Left ventricle myocardium superior (tissue), 1 donor: ENCODE measurements at places on chromosomes 5 and 9.

DNA sequence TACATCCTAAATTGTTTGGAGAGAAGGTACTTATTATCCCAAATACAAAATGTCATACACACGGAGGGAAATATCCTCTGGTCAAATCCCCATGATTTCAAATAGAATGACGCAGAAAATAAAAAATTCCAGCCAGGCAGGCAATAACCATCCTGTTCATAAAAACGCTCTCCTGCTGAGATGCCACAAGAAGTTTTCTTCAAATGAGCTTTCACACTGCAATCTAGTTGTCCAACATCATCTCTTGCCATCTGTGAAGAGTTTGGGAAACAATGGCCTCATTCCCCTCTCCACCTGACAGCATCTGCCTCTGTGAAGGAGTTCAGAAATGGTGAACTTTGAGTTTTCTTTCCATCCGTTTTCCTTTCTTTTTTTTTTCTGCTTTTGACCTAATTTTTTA, 83.3 kb upstream of the SLC30A5 start:
- no peak for DNase-seq

DNA sequence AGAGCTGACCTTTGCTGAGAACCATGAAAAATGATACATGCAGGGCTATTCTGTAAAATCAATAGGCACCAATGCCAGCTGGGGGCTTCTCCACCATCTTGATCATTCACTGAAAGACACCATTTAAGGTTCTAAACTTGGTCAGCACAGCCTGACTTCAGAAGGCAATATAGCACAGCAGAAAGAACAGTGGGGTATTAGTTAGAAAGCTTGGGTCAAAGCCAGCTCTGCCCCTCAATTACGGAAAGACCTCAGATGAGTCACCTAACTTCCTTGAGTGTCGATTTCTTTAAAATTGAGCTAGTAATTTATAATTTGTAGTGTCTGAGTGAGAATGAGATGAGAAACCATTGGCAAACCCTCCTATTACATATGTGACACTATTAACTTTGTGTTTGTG, 3.4 kb downstream of the TNC start:
- DNase-seq = no peak

DNA sequence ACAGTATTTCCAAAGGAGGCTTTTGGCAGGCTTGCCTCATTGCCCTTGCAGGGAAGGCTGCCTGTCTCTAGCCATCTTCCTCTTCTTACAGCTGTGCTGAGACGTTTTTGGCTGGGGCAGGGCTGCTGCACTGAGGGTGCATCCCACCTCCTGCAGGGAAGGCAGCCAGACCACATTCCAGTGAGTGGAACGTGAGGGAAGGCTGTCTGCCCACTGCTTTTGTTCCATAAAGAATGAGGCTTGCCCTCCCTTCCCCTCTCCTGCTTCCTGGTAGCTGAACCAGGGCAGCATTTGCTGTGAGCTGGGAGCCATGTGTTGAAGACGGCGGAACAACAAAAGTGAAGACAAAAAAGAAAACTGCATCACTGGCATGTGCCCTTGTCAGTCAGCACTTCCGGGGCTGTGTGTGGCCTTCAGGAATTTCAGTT, 16.8 kb downstream of the MGAT1 start:
- peak; percentile 48 for DNase-seq

DNA sequence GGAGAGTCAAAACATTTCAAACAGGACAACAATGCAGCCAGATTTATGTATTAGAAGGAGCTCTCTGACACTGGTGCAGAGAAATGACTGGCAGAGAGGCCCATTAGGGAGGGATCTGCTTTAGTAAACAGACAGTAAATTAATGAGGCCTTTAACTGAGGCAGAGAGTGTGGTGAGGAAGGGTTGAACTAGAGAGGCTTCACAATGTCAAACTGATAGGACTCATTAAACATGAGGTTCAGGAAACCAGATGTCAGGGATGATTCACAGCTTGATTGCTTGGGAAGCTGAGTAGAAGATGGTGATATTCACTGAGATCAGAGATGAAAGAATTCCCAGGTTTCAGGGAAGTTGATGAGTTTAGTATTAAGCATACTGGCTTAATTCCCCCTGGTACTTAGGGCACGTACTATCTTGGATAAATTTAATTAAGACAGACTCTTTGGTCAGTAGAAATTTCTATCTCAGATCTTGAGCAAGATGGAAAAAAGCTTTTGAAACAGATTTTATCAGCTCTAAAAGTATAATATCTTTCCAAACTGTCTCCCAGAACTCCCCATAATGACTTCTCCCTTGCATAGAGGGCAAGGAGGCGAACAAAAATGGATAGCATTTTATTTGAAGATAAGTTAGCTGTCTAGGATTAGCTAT, 8.6 kb upstream of the MUSK start:
- no peak for DNase-seq

- DNase-seq = no peak
Measured at GRCh38 chr5:146794326-146795029, 84.1 kb downstream of the PPP2R2B start.

- no peak for DNase-seq
Measured at GRCh38 chr5:142191776-142192175, 83.2 kb downstream of the NDFIP1 start.

DNA sequence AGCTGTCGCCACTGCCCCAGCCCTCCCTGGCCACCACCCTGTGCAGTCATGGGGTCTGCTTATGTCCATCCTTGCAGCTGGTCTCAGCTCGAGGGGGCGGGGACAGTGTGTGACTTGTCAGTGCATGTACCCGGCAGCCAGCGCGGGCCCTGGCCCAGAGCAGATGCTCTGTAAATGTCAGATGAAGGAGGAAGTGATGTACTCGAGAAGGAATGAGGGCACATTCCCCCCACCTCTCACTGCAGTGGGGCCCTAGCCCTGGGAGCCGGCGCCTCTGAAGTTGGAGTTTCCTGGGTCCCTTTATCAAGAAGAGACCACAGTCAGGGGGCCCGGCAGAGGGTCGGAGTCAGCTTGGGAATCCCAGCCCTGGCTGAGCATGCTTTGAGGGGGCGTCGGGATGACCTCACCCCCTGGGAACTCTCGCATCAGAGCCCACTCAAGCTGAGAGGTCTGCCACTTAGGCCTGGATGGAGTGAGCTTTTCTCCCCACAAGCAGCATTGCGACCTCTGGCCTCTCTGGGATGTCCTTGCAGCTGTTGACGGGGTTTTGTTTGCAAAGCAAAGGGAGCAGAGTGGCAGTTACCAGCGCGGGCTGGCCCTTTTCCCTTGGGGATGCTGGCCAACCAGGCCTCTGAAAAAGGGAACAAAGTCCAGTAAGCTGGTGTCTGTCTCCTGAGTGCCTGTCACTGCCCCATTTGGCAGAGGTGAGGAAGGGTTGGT, 19.0 kb downstream of the NEURL1B start:
- DNase-seq = peak; percentile 94

DNA sequence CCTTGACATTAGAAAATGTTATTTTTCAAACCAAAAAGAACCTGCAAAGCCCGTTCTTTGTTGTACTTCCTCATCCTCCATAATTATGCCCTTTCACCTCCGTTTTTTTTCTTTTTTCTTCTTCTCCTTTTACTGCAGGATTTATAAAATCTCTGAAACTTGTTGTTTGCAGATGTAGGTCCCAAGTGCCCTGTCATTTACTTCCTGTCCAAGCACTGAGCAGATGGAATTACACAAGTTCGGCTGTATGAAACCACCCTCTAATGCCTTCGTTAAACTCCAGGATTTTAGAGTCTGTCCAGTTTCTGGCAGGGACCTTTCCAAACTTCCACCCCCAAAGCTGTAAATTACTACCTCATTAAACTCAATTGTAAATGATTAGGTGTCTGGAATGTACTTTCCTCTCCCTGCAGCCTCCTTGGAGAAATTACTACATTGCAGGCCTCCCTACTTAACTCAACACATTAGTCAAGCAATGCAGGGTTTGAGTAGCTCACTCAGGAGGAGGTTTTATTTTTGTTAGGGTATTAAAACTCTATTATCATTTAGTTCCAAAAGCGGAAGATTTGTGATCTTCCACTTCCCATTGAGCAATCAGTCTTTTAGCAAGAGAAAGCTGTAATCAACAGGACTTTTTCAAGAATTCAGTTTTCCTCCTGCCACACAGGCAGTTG, 125.6 kb upstream of the LPAR1 start:
- no peak for DNase-seq

- DNase-seq = peak; percentile 58
Measured at GRCh38 chr9:129698254-129698757, 32.9 kb downstream of the PRRX2 start.

GRCh38 chr5:64188776-64189175, 23.1 kb downstream of the RNF180 start:
- no peak for DNase-seq

DNA sequence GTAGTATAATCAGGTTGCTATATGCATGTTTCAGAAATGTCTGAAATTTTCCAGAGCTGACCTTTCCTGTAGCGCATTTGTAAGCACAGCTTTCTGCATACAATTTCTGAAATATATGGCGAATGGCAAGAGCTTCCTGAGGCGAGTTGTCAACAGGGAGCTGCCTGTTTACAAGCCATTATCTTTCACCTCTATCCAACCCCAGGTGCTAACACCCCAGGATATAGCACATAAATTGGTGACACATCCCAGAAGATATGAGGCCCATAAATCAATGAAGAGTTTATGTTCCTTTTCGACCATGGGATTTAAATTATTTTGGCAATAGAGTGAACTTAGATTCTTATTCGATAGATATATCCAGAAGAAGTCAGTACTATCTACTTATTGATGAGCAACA, 379.8 kb downstream of the KDM4C start:
- no peak for DNase-seq

DNA sequence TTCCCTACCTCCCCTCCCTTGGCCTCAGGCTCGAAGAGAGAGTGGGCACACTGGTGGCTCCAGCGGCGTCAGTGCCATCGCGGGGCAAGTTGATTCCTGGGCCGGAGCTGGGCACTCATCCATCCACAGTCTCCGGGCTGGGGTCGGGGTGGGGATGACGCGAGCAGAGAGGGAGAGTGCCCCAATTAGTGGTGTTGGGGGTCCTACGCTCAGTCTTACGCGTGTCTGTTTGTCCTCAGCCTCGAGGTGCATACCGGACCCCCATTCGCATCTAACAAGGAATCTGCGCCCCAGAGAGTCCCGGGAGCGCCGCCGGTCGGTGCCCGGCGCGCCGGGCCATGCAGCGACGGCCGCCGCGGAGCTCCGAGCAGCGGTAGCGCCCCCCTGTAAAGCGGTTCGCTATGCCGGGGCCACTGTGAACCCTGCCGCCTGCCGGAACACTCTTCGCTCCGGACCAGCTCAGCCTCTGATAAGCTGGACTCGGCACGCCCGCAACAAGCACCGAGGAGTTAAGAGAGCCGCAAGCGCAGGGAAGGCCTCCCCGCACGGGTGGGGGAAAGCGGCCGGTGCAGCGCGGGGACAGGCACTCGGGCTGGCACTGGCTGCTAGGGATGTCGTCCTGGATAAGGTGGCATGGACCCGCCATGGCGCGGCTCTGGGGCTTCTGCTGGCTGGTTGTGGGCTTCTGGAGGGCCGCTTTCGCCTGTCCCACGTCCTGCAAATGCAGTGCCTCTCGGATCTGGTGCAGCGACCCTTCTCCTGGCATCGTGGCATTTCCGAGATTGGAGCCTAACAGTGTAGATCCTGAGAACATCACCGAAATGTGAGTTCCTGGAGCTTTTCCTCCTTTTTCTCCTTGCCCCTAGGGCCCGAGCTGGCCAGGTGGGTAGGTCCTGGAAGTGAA, 861 bp downstream of the NTRK2 start:
- DNase-seq = peak; percentile 55

DNA sequence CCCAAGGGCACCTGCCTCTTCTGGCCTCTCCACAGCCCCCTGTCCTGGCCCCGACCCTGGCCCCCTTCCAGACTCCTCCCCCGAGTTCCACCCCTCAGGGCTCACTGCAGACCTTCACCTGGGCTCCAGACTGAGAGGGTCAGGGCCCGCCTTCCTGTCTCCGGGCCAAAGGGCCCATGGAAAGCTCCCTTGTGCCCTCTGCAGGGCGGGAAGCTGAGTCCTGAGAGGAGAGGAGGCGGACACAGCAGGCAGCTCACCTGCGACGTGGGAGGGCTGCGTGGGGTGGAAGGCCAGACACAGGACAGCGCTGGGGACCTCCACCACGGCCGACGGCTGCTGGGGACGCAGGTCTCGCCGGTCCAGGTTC, 20.6 kb downstream of the DYNC2I2 start:
- DNase-seq = peak; percentile 86

DNA sequence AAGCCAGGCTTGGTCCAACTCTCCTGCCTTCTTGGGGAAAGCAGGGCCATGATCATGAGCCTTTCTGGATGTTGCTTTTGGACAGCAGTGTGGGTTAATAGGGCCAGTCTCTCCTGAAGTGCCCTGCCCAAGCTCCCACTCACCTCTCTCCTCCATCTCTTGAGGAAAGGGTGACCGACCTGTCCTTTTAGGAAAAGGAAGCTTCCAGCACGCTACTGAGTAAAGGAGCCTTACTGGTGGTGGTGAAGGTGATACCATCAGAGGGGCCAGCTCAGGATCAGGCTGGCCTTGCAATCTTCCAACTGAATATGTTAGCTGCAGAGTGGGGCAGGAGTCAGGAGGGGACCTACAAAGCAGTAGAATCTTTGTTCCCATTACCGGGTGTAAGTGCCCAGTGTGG, 2.2 kb upstream of the RGS3 start:
- no peak for DNase-seq

DNA sequence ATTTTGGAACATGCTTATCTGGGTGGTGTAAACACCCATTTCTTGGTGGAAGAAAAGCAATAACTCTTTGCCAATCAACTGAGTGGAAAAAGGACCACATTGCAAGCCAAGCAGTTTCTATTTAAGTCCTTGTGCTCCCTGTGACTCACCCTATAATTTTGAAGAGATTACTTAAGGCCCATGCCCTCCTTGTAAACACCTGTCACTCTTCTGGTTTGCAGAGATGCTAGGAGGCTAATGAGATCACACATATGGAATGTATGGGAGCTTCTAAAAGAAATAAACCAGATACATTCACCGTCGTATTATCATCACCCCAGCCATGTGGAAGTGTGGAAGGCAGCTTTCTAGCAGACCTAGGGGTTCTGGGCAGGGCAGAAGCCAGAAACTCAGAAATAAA, 337.1 kb downstream of the GADD45G start:
- no peak for DNase-seq

- peak; percentile 9 for DNase-seq
Measured at GRCh38 chr9:137970098-137970497, 92.5 kb downstream of the CACNA1B start.

DNA sequence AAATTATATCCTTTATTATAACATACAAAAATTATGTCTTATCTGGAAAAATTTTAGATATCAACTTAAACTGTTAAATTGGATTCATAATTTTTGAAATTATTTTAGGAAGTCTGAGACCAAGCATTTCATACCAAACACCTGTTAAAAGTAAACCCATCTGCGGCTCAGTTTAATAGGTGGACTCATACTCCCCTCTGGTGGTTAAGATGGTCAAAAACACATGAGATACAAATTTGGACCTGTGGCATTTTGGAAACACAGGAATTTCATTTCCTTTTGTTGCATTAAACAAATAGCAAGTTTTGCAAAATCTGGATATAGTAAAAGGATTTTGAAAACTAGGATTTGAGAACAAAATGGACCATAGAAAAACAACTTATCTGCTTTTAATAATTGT, 53.7 kb downstream of the RGMB start:
- no peak for DNase-seq
